ENCODE measurements at places on chromosomes 2 and 18.

GRCh38 chr2:158676696-158677095 is 118.4 kb upstream of the DAPL1 start:
- no peak for DNase-seq

GRCh38 chr2:187338679-187339121 is 109.4 kb downstream of the CALCRL start:
- no peak for DNase-seq

- DNase-seq, result no peak
These were observed 84.9 kb upstream of the ZCCHC2 start for GRCh38 chr18:62438018-62438329.

- DNase-seq, result no peak
These were observed 65.6 kb downstream of the ATP8B1 start for GRCh38 chr18:57737400-57738060.
